Large intestine (tissue), 12 donors: ENCODE measurements at places on chromosomes 12 and 14.

- DNase-seq: no peak
Measured at GRCh38 chr12:30902596-30902995, 24.0 kb upstream of the TSPAN11 start.

- DNase-seq: no peak
Measured at GRCh38 chr12:3552726-3553045, 61.7 kb downstream of the PRMT8 start.

- no peak for DNase-seq
Measured at GRCh38 chr14:26175658-26176057, 422.2 kb downstream of the NOVA1 start.

DNA sequence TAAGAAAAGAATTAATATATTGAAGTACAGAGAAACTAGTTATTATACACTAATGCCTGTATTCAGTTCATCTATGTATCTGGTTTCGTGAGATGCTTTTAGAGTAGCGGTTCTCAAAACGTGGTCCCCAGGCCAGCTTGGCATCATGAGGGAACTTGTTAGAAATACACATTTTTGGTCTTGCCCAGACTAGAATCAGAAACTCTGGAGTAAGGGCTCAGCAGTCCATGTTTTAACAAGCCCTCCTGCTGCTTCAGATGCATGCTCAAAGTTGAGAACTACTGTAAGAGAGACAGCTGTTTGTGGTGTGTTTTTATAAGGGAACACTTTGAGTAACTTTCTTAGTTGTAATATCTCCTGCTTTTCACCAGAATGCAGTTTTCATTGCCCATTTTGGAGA, 18.1 kb downstream of the GPATCH2L start:
- no peak for DNase-seq

GRCh38 chr12:112973011-112973735, 5.1 kb upstream of the OAS2 start:
- no peak for DNase-seq

GRCh38 chr12:77058740-77059139, 6.6 kb downstream of the E2F7 start:
- DNase-seq: no peak

- no peak for DNase-seq
Measured at GRCh38 chr14:63214417-63215196, 10.4 kb downstream of the RHOJ start.

GRCh38 chr12:32887058-32887457, 9.5 kb downstream of the PKP2 start:
- no peak for DNase-seq

- DNase-seq: no peak
Measured at GRCh38 chr14:97641827-97642226, 844.6 kb downstream of the VRK1 start.

GRCh38 chr14:100679707-100680438, 46.8 kb upstream of the DLK1 start:
- peak; percentile 96 for DNase-seq
